ENCODE measurements at places on chromosomes 4 and X. TPM values are rescaled to one million over a fixed set of nuclear protein-coding genes. Genes with fewer than 3 reads are reported as not detected.

The TRAPPC11 gene
- total RNA-seq, result 21.3 TPM

The ASB5 gene
- 3.8 TPM for total RNA-seq

The PRKG2 gene
- total RNA-seq, result 0.48 TPM

The MAGED4 gene
- 0.40 TPM for total RNA-seq

The ZNF182 gene
- 2.8 TPM for total RNA-seq

The CSAG3 gene
- not detected for total RNA-seq

The POF1B gene
- 3.7 TPM for total RNA-seq

The YY2 gene
- 0.97 TPM for total RNA-seq

The PRR27 gene
- total RNA-seq, result not detected

The EDA gene
- total RNA-seq, result 5.9 TPM

The DMRTC1B gene
- not detected for total RNA-seq

The TRAPPC2 gene
- total RNA-seq, result 9.9 TPM

The COL4A6 gene
- 6.1 TPM for total RNA-seq

The MAGEB1 gene
- not detected for total RNA-seq

The NDUFB11 gene
- 109 TPM for total RNA-seq

The GPM6B gene
- 2.0 TPM for total RNA-seq

Measured in cardiac septum (tissue), 1 donor.